ENCODE measurements at places on chromosomes 4 and X. TPM values are rescaled to one million over a fixed set of nuclear protein-coding genes. Genes with fewer than 3 reads are reported as not detected.

GAGE12F gene
- 1.1 TPM for total RNA-seq

GRCh38 chr4:6855692-6856297 is 53.8 kb upstream of the TBC1D14 start:
- DNase-seq = peak; percentile 59

DNA sequence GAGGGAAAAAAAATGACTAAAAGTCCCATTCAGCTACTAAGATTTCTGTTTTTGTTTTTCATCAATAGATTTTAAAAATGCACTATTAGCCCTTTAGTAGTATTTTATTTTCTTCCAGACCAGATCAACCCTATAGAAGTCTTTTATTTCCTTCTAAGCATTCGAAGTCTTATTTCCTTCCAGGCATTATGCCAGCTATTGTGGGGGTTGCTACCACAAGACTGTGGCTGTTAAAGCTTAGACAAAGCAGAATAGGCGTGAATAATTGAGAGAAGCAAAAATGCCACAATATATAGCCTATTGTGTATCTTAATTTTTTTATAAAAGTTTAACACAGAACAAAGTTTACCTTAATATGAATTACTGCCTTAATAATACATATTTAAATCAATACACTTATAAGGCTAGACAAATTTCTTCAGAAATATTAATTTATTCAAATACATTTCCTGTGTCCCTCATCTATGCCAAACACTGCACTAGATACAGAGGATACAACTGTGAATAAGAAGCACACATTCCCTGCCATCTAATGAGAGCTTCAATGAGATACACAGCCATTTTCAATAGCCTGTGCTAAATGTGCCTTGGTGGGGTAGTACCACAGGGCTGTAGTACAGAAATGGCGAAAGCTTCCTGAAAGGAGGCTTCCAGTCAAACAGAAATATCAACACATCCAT is 33.1 kb downstream of the SLC10A7 start:
- DNase-seq = no peak

GRCh38 chrX:147827070-147827469 is 84.6 kb upstream of the FMR1 start:
- DNase-seq = no peak

DNA sequence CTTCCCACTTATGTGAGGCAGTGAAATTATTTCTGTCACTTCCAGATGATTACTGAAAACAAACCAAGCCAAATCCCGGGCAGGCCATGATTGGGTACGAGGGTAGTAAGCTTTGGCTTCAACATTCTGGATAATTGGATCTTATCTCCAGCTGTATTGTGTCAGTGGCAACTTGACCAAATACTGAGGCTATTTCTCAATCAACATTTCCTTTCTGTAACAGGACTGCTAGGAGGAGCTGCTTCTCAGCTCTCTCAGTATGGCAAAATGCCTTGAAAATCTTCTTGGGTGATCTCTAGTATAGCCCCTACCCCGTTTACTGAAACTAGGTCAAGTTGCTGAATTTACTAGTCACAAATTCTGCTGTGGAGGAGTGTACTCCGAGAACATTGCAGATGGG is 169.3 kb upstream of the FRMPD4 start:
- no peak for DNase-seq

DNA sequence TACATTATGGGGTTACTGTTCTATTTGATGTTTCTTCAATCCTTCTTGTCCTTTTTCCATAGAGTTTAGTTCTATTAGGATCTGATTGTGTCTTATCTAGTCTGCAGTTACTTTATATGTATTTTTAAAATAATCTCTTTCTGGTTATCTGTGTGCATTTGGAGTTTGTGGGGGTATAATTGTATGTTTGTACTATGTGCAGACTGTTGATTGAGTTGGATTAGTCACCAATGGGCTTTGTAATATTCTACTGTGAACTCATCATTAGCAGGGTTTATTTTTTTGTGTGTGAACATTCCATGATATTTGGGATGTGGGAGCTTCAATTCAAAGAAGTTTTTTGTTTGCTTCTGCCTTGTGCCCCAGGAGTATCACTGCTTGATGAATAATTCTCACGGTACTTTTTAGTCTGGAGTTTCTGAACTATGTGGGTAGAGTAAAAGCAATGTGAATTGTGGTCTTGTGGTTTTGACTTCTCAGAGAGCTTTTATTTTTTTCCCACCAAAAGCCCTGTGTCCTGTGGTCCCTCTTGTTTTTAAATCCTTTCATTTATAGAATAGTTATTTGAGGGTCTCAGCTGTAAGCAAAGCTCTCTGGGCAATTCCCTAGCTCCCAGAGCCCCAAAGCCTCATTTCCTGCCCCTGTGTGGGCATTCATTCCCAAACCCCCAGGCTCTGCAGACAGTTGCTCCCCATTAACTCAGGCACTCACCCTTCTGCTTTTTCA is 127.8 kb downstream of the PHKA2 start:
- peak; percentile 35 for DNase-seq

GRCh38 chrX:134670134-134670924 is 12.1 kb upstream of the PLAC1 start:
- peak; percentile 74 for DNase-seq

DNA sequence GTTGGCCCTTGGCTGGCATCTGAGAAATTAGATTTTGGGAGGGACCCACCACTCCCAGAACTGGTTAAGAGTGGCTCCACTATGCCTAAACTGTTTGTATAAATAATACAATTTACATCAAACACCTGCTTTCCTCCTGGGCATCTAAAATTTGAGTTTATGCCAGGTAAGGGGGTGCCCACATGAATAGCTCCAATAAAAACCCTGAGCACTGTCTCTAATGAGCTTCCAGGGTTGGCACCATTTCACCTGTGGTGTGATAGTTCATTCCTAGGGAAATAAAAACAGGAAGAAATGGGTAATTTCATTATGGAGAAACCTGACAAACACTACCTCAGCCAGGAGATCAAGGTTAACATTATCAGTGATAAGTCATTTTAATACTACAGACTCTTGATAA is 119.7 kb downstream of the FRYL start:
- no peak for DNase-seq

DNA sequence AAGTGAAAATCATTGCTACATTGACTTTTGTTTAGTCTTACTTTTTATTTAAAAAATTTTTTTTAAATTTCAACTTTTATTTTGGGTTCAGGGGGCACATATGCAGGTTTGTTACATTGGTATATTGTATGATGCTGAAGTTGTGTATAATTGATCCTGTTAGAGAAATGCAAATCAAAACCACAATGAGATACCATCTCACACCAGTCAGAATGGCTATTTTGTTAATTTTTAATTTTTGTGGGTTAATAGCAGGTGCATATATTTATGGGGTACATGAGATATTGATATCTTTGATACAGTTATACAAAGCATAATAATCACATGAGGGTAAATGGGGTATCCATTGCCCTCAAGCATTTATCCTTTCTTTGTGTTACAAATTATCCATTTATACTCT is 34.1 kb downstream of the RBMX2 start:
- DNase-seq = no peak

- DNase-seq = no peak
Measured at GRCh38 chr4:156778093-156778492, 193.5 kb downstream of the PDGFC start.

GRCh38 chr4:102868153-102868780 is 525 bp upstream of the CISD2 start:
- no peak for DNase-seq
